ENCODE measurements at places on chromosomes 12 and 14. TPM values are rescaled to one million over a fixed set of nuclear protein-coding genes. Genes with fewer than 3 reads are reported as not detected.

DNA sequence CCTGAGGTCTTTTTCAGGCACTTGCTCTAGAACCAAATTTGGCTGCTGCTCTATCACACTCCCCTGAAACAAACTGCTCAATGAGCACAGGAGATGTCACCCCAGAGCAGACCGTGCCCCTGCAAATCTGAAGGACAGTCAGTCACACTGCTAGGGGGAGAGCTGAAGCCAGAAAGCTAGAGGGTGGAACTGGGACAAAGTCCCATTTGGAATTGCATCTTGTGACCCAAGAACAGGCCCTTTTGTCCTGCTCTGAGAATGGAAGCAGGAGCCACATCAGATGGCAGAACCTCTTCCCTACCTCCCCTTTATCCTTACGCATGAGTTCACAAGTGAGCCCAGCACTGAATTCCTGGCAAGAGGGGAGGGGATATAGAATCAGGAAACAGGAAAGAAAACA is 64.7 kb downstream of the MAP3K9 start:
- DNase-seq, result no peak

DNA sequence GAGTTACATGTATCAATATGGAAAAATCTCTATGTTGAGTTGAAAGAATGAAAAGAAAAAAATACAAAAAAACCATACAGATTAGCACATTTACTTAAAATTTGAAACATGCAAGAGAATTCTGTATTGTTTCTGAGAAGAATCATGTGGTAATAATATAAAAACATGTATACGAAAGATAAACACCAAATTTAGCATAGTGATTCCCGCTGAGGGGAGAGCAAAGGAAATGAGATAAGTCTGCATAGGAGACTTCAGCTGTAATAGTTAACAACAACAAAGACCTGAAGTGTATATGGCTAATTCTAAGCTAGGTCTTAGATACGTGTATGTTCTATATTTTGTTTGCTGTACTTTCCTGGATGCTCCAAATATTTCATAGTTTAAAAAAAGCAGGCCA is 46.5 kb downstream of the FNTB start:
- DNase-seq, result no peak

DNA sequence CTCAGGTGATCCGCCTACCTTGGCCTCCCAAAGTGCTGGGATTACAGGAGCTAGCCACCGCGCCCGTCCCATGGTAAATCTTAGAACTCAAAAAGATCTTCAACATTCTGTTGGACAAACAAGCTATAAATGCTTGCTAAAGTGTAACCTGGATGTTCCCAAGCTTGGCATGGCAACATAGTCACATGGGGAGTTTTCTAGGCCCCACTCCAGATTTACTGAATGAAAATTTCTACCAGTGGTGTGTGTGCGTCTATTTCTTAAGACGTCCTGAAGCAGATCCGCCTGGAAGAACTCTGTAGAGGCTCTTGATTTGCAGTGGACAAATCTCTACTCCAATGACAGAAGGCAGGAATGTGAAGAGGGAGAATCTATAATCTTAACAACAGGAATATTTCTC is 59.9 kb downstream of the ZFYVE21 start:
- no peak for DNase-seq

Gene MVK
- total RNA-seq, result 10.1 TPM

Gene SMCO2
- 14.2 TPM for total RNA-seq
